ENCODE measurements at places on chromosomes 1 and 21. TPM values are rescaled to one million over a fixed set of nuclear protein-coding genes. Genes with fewer than 3 reads are reported as not detected.

The UBASH3A gene
- 1.4 TPM for total RNA-seq

The NUF2 gene
- 1.3 TPM for total RNA-seq

The PROX1 gene
- 3.0 TPM for total RNA-seq

The SPRR5 gene
- total RNA-seq, result not detected

The DNTTIP2 gene
- total RNA-seq, result 60.4 TPM

The EPS15 gene
- 86.2 TPM for total RNA-seq

The CHIA gene
- not detected for total RNA-seq

The RALGPS2 gene
- 39.2 TPM for total RNA-seq

The ARHGEF2 gene
- 104 TPM for total RNA-seq

The CCSAP gene
- total RNA-seq, result 3.6 TPM

The LRRC53 gene
- total RNA-seq, result not detected

The GOLPH3L gene
- 52.6 TPM for total RNA-seq

The FAM229A gene
- total RNA-seq, result 5.5 TPM

The SELENBP1 gene
- 57.1 TPM for total RNA-seq

The MNDA gene
- 2.1 TPM for total RNA-seq

The PRMT6 gene
- total RNA-seq, result 22.2 TPM

The INKA2 gene
- 5.7 TPM for total RNA-seq

The GJB3 gene
- total RNA-seq, result 14.9 TPM

The LRRC38 gene
- not detected for total RNA-seq

The BACE2 gene
- 52.9 TPM for total RNA-seq

The KRTAP7-1 gene
- total RNA-seq, result not detected

The TCHHL1 gene
- total RNA-seq, result not detected

The LRRC7 gene
- total RNA-seq, result 2.4 TPM

The KISS1 gene
- total RNA-seq, result 1.4 TPM

The PGLYRP4 gene
- total RNA-seq, result 0.60 TPM

The BLZF1 gene
- 32.0 TPM for total RNA-seq

The OLIG2 gene
- total RNA-seq, result not detected

The BRINP3 gene
- not detected for total RNA-seq

The MX2 gene
- 18.9 TPM for total RNA-seq

The GREM2 gene
- 1.6 TPM for total RNA-seq

The OR2L5 gene
- total RNA-seq, result not detected
